ENCODE measurements at places on chromosomes 2 and 18.

GRCh38 chr2:211875488-211875887 is 663.1 kb downstream of the ERBB4 start:
- DNase-seq: no peak

- no peak for DNase-seq
These were observed 506.9 kb upstream of the KLHL29 start for GRCh38 chr2:22878121-22878520.

DNA sequence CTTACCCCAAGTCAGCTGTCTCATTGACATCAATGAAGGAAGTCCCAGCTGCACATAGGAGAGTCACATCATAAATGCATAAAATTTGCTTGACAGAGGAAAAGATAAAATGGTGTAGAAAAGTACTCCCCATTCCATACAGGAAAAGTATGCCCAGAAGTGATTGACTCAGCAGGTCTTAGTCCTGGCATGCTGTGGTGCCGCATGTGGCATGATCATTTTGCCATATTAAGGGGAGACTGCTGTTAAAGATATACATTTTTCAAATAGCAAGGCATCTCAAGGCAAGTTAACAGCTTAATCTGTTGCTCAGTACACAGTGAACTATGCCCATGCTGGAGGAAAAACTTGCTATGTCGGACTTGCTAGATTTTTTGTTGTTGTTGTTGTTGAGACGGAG is 8.1 kb downstream of the COPS7B start:
- DNase-seq: no peak

GRCh38 chr2:80266231-80266630 is 38.3 kb downstream of the LRRTM1 start:
- DNase-seq: no peak

DNA sequence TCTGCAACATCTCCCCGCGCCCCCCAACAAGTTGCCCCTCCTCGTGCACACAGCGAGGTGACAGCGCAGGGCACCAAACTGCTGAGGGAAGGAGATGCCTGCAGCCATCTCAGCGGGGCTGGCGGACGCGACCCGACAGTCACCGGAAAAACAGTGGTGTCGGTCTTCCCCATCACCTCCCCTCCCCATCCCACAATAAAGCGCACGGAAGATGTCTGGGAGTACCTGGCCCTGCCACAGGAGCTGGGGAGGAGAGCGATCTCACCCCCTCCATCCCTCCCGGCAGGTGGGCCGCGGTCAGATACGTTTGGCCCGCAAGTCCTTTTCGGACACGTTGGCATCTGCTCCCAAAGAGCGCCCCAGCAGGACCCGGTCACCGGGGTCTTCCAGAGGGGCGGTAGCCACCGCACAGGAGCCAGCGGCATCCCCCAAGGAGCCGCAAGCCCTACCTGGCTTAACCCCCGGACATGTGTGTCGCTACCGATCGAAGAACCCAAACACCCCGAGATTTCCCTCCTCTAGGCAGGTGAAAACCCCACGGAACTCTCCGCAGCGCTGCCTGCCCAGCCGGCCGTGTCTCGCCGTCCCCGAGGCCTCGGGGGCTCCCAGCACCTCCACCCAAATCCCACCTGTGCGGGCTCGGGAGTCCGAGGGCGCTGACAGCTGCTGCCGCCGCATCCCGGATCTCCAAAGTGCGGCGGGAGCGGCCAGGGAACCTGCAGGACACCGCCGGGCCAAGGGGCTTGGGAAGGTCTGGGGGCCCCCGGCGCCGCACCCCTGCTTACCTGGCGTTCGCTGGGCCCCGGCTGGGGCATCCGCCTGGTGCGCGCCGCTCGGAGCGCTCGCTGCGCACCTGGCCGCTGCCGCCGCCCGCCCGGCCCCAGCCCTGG is 657 bp downstream of the ATP8B1 start:
- no peak for DNase-seq

- peak; percentile 7 for DNase-seq
These were observed 16.6 kb downstream of the TSPYL6 start for GRCh38 chr2:54239427-54239826.

DNA sequence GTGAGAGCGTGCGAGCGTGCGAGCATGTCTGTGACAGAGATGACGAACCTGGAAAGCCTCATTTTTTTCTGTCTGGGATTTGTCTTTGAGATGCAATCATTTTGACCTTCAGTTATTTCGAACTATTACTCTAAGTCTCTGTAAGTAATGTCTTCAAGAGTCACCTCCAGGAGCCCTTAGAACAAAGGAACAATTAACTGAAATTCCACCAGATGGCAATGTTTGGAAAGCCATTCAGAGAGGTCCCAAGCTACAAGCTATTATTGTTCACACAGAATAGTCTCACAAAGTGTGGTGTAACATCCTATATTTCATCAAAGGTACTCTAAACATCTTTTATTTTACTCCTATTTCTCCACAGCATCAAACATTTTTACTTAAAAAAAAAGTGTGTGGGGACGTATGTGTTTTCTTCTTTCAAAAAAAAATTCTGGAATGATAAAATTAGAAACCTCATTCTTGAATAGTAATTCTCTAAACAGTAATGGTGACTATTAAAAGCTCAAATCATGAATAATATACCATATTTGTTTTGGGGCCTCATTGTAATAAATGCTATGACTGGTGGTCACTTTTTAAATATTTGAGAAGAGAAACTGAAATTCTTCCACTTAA is 35.1 kb upstream of the MAPRE2 start:
- DNase-seq: peak; percentile 35

DNA sequence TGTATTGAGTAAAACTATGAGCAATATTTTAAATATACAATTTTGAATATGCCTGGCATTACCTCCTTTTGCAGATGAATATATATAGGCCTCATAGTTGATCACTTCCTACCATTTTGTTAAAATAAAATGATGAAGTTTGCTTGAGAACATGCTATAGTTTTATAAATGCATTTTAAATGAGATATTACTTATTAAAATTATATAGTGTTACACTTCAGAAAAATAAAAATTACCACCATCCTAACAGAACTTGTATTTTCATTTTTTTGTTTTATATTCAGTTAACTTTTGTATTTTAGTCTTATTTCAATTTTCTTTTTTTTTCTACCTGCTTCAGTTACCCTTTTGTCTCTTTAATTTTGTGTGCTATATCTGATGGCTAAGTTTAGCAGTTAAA is 426.9 kb downstream of the PARD3B start:
- DNase-seq: no peak

DNA sequence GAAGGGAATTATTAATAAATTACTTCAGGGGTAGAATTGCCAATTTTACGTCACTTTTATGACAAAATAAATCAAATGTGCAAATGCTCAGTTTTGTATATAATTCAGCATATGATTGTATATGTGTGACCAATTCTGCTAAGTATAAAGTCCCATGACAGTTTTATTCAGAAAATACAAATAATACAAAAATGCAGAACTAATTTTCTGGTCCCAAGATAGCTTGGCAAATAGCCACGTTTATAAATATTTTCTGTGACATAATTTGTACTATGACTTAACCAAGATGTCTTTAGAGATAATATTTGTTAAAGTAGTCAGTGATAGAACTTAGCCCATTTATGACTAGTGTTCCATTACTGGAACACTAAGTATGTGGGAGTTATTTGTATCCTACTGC is 24.2 kb upstream of the CAB39 start:
- DNase-seq: no peak

DNA sequence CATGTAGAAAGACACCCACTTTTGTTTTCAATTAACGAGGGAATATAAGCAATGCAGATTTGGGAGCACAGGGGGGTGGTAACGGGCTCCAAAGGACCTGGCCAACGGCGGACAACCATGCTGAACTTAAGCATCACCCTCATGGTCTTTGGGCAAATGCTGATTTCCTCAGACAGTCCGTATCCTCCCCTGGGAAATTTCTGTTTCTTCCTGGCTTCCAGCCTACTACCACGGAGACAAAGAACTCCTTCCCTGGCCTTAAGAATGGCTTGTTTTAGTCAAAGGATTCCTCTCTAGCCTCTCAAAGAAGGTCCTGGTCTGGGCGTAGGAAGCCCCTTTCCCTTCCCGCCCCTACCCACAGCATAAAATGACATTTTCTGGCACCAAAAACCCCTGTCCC is 34.3 kb downstream of the EN1 start:
- no peak for DNase-seq

- DNase-seq: no peak
These were observed 238.8 kb upstream of the FOSL2 start for GRCh38 chr2:28153851-28154250.

GRCh38 chr2:206936843-206937230 is 2.5 kb upstream of the CPO start:
- no peak for DNase-seq

- DNase-seq: no peak
These were observed 63.1 kb downstream of the RND3 start for GRCh38 chr2:150424406-150424805.

- DNase-seq: no peak
These were observed 3.0 kb upstream of the IRS1 start for GRCh38 chr2:226802573-226802972.

GRCh38 chr2:185284696-185285095 is 453.9 kb upstream of the FSIP2 start:
- no peak for DNase-seq

DNA sequence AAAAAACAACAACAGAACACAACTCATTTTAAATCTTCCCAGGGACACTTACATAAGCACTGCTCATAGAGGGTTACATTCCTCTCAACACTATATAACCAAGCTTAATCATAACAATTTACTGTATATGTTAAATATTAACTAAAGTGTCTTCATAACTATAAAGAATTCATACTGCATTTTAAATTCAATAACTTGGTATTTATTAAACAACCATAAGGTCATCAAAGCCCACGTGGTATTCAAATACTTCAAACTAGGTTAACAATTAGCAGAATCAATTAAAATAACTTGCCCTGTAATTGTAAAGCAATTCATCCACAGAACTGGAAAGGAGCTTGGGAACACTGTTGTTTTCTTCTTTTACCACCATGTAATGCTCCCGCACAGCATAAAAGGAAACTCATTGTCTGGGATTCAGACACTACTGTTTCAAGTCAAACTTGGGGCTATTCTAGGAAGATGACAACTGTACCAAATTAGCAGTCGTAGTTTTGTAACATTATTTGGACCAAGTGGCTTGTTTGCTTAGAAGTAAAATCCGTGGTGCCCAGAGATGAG is 10.4 kb downstream of the GAREM1 start:
- no peak for DNase-seq

- DNase-seq: no peak
These were observed 90.9 kb downstream of the MALT1 start for GRCh38 chr18:58761970-58762780.

GRCh38 chr2:192010073-192010472 is 163.2 kb upstream of the CAVIN2 start:
- DNase-seq: no peak

DNA sequence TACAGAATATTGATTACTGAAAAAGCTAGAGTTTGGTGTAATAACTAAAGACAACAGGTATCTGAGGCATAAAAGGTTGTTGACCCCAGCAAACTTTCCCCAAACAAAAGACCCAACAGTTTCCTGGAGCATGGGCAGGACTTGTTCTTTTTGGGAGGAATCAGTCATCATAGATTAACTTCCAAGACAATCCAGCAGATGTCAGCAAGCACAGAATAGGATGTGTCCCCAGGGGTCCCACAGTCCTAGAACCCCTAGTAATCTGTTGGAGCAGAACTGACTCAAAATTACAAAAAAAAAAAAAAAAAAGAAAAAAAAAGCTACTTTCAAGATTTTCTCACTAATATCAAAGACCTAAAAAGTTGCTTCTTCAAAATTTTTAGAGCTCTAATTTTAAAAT is 564.7 kb upstream of the SLC39A10 start:
- no peak for DNase-seq

Data from NCI-H524 treated with DMSO at 0.1 percent for 48 hours (cell line).